NCI-H1092 treated with DMSO at 0.1 percent for 48 hours (cell line): ENCODE measurements at places on chromosomes 7 and 10.

GRCh38 chr7:95540366-95540765 is 54.6 kb downstream of the ASB4 start:
- no peak for DNase-seq

- DNase-seq = no peak
Measured at GRCh38 chr10:16966991-16967865, 150.0 kb upstream of the RSU1 start.

- DNase-seq = no peak
Measured at GRCh38 chr7:88771417-88771816, 11.9 kb downstream of the ZNF804B start.

DNA sequence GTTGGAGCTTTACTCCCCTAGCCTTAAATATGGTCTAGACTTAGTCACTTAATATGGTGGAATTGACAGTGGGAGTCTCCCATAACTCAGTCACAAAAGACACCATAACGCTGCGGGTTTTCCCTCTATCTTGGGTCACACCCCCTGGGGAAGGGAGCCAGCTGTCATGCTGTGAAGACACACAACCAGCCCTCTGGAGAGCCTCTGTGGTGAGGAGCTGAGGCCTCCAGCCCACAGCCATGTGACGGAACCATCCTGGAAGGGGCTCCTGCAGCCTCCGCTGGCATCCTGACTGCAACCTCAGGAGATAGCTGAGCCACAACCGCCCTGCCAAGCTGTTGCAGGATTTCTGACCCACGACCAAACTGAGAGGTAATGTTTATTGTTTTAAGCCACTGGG is 37.9 kb downstream of the PAXIP1 start:
- no peak for DNase-seq

GRCh38 chr10:73248259-73248724 is 1.2 kb upstream of the DNAJC9 start:
- no peak for DNase-seq

- no peak for DNase-seq
Measured at GRCh38 chr10:75469006-75469616, 37.7 kb downstream of the LRMDA start.

GRCh38 chr10:33453081-33454025 is 118.9 kb upstream of the NRP1 start:
- DNase-seq = no peak

DNA sequence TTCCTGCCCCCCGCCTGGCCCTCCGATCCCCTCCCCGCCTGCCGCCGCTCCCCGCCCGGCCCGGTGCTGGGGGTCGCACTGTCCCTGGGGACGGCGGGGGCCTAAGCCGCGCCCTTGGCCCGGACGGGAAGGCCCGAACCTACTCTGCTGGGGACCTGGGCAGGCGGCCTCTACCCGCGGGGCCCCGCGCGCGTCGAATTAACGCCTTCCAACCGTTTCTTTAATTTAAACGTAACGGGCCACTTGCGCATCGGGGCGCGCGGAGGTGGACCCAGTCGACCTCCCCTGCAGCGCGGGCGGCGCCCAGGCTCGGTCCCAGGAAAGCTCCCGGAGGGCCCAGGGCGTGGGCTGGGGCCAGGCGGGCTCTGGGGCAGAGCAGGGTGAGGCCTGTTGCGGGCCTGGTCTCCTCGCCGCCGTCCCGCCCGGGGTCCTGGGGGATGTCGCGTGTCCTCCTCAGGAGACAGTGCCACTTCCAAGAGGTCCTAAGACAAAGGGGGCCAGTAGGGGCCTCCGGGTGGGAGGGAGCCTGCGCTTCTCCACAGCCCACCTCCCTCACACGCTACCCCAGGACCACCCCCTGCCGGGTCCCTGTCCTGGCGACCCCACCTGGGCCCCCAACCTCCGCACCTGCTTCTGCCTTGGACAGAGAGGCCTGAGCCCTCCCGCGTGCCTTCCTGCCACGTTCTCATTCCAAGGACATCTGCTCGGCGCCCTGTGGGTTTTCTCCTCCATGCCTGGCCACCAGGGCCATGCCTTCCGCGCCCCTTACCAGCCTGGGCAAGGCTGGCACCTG is 658 bp upstream of the PTPRN2 start:
- DNase-seq = no peak

DNA sequence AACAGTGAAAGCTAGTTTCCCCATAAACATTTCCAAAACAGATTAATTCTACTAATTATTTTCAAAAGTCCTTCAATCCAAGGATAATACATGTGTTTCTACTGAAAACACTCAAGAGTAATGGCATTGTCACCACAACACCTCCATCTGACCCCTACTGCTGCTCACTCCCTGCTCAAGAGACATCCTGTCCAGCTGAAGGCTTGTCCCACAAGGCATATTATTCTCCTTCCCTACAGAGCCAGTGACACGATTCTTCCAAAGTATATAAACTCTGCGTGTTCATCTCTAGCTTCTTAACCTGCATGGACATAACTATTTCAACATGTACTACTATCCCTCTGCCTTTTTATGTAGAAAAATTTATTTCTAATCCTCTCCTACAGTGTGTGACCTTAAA is 182.1 kb downstream of the CPEB3 start:
- DNase-seq = no peak

- DNase-seq = no peak
Measured at GRCh38 chr7:12926206-12926605, 238.8 kb downstream of the ARL4A start.

- DNase-seq = no peak
Measured at GRCh38 chr10:18008986-18009385, 57.3 kb downstream of the SLC39A12 start.

DNA sequence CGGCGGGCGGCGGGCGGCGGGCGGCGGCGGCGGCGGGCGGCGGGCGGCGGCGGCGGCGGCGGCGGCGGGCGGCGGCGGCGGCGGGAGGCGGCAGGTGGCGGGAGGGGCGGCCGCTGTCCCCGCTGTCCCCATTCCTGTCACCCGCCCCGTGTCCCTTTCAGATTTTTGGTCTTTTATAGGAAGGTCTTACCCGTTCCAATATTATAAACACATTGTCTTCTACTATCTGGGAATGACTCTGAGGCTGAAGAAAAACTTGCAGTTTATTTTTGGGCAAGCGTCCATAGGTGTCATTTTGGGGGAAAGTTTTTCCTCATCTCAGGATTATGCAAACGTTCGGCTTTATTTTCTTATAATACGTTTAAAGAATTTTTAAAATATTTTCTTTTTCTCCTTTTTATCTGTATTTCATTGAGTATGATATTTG is 578 bp downstream of the ZNF713 start:
- DNase-seq = peak; percentile 55

GRCh38 chr10:70055550-70055949 is 2.9 kb downstream of the MACROH2A2 start:
- no peak for DNase-seq

- peak; percentile 29 for DNase-seq
Measured at GRCh38 chr10:102729029-102730026, 14.4 kb upstream of the WBP1L start.

DNA sequence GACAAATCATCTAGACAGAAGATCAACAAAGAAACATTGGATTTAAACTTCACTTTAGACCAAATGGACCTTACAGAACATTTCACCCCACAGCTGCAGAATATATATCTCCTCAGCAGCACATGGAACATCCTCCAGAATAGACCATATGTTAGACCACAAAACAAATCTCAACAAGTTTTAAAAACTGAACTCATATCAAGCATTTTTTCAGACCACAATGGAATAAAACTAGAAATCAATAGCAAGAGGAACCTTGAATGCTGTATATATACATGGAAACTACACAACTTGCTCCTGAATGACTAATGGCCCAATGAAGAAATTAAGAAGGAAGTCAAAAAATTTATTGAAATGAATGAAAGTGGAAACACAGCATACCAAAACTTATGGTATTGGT is 157.7 kb downstream of the MTERF1 start:
- DNase-seq = no peak

DNA sequence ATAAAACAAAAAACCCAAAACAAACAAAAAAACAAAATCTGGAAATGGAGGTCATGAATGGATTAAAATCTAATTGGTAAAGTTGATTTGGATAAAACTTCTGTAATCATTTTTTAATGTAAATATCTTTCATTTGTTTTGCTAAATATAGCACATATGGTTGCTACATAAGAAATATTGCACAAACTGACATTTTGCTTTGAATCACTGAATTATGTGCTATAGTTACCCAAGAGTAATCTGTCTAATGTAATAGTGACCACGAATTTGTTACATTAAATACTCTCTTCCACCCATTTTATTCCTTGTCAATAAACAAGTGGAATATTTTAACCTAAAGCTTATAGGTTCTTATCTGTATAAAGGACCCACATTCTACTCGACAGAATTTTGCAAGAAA is 6.2 kb downstream of the CFAP58 start:
- DNase-seq = no peak

GRCh38 chr7:39919646-39920045 is 30.4 kb upstream of the CDK13 start:
- no peak for DNase-seq

GRCh38 chr7:124071843-124072242 is 39.0 kb upstream of the TMEM229A start:
- no peak for DNase-seq

DNA sequence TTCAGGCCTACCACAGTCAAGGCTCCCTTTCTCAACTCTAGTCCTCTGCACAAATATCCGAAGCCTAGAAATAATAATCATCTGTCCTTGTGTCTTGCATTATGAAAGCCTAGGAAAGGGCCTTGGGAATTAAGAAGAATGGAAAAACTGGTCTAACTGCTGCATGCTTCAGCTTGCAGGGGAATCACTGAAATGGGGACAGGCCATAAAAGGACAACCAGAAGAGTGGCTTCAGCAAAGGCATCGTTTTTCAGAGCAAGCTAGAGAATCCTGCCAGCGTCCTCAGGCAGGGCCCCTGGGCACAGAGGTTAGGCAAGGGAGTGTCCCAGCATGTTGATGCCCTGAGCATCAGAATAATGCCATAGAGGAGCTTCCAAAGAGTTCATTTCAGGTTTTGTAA is 13.2 kb downstream of the ERVW-1 start:
- DNase-seq = no peak

DNA sequence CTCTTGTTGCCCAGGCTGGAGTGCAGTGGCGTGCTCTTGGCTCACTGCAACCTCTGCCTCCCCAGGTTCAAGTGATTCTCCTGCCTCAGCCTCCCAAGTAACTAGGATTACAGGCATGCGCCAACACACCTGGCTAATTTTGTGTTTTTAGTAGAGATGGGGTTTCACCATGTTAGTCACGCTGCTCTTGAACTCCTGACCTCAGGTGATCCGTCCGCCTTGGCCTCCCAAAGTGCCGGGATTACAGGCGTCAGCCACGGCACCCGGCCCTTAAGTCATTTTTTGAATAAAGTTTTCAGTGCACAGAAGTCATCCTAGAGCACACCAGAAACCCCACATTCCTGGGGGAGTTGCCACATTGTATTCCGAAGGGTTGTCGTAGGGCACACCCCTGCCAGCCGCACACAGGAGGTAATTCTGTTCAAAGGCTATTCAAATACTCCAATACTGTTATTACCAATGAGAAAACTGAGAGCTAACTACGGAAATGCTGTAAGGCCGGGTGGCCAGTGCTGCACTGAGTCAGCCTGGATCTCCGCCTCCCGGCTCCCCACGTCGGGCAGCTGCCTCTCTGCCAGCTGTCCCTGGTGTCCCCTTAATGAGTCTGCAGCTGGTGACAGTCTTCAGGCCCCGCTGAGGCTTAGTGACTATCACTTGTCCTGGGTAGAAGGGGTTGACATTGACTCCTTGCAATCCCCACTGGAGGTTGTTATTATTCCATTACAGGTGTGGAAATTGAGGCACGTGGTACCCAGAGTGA is 8.6 kb upstream of the RFC2 start:
- no peak for DNase-seq

- no peak for DNase-seq
Measured at GRCh38 chr10:10293041-10293440, 724.6 kb upstream of the CELF2 start.

GRCh38 chr7:8338206-8338605 is 76.2 kb upstream of the ICA1 start:
- DNase-seq = no peak

- no peak for DNase-seq
Measured at GRCh38 chr10:31752170-31752569, 176.5 kb downstream of the ARHGAP12 start.

DNA sequence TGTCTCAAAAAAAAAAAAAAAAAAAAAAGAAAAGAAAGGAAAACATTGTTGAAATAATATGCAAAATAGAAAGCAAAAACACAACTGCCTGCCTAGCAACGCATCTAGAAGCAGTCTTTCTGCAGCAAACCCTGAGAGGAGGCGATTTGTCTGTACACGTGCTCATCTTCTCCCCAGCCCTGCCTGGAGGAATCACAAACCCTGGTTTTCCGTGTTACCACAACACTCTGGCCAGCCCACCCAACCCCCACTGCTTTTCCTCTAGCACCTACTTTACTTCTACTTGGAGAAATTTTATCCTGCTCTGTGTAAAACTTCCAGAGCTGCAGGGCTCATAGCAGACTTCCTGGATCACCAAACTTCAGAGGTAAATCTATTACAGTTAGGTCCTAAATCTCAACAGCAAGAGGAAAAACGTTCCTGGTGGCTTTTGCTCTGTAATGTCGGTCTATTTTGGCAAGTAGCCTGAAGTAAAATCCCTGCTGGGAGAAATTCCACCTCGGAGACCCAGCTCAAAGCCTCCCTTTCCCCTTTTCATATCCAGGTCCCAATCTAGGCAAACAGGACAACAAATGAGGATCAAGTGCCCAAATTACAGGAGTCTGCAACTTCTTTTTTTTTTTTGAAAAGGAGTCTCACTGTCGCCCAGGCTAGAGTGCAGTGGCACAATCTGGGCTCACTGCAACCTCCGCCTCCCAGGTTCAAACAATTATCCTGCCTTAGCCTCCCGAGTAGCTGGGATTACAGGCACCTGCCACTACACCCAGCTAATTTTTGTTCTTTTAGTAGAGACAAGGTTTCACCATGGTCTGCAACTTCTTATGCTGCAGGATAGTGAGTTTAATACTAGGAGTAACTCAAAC is 91.6 kb downstream of the DNMBP start:
- DNase-seq = no peak

DNA sequence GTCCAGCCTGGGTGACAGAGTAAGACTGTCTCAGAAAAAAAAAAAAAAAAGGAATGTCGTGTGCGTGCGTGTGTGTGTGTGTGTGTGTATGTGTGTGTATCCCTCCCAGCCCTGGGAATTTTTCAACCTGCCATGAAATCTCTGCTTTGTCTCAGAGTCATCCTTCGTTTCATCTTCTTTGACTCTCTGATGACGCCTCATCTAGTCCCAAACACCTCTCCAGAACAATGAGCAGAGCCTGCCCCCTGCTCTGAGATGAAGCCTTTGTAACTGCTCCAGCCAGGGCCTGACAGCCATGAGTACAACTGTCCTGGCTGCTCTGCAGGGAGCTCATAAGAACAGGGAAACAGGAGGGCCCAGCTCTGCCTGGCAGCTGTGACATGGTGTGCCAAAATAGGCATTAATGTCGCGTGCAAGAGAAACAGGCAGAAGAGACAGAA is 149.5 kb downstream of the FAM107B start:
- peak; percentile 68 for DNase-seq
